Fibroblast of skin of left quadriceps (primary cell): ENCODE measurements at places on chromosomes 2 and 18.

DNA sequence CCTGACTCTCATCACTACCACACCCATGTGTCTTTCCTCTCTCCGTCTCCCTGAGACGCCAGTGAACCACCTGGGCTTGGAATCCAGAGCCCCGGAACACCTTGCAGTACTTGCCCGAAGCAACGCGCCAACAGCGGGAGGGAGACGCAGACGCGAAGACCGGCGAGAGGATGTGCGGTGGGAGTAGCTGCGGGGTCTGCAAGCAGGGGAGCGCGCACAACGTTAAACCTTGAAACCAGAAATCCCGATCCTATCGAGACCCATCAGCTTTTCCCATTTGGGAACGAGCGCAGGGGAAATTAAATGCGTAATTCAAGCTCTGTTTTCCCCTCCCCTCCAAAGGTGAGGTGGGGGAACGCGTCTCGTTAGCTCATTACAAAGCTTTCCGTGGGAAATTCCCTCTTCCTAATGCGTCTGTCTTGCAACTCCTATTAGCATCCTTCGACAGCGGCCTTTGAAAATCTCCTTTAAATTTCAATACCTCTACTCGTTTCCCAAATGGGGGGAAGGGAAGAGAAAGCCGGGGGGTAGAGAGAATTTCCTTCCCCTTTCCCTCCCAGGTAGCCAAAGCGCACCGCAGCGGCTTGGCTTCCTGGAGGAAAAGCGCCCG lies 421 bp upstream of the CNTNAP5 start:
- no peak for DNase-seq

DNA sequence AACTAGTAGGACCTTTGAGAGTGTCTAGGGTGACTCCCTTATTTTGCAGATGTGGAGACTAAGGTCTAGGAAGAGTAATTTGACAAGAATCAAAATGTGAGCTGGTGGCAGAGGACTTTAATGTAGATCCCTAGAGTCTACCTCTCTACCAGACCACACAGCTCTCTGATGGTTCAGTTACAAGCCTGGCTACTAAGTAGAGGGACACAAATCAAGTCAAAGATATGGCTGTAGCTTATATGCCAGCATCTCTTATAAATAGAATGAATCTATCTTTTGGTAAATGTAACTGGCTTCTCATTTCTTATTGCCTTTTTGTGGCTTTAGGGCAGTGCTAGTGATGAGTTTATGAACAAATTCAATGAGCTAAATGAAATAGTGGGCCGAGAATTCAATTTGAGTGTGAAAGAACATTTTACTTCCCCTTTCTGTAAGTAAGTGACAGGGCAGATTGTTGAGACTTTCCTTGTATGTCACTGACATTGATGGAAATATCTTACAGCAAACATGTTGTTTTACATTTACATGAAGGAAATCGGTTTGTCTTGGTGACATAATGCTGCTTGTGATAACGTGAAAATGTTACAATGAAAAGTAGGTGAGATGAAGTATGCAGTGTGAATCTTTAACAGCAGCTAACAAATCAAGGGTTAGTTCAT lies 28.3 kb downstream of the CSRNP3 start:
- no peak for DNase-seq

DNA sequence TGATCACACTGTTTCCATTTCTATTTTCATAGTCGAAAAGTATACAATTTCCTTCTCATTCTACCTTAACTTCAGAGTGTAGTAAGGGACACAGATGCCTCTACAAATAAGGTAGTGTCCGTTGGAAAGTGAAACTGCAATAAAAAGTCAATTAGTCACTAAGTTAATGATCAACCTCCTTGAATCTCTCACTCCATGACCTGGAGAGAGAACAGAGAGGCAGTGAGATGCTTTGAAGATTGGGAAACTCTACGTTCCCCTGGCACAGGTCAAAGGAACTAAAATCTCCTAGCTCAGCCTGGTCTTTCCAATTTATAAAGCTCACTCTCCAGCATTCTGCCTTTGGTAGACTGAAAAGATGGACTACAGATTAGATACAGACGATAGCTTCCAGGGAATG lies 153.8 kb upstream of the ACAA2 start:
- no peak for DNase-seq

GRCh38 chr2:62054029-62054791 lies 141.7 kb upstream of the B3GNT2 start:
- no peak for DNase-seq

DNA sequence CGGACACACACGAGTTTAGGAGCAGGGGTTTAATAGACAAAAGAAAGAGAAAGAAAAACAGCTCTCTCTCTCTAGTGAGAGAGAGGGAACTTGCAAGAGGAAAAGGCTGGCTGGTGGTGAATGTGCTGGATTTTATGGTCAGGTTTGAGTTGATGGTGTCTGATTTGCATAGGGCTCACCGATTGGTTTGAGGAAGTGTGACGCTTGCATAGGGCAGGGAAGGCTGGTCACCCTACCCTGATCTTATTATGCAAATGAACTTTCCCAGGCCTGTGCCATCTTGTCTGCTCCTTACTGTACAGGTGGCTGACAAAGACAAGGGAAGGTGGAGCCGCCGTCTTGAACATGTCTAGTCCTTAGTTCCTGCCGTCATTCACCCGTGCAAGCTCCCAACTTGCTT lies 408.9 kb downstream of the RIT2 start:
- DNase-seq: no peak

GRCh38 chr2:15911686-15912085 lies 28.7 kb upstream of the MYCN start:
- no peak for DNase-seq

GRCh38 chr2:233261819-233262555 lies 10.5 kb downstream of the ATG16L1 start:
- DNase-seq: no peak

DNA sequence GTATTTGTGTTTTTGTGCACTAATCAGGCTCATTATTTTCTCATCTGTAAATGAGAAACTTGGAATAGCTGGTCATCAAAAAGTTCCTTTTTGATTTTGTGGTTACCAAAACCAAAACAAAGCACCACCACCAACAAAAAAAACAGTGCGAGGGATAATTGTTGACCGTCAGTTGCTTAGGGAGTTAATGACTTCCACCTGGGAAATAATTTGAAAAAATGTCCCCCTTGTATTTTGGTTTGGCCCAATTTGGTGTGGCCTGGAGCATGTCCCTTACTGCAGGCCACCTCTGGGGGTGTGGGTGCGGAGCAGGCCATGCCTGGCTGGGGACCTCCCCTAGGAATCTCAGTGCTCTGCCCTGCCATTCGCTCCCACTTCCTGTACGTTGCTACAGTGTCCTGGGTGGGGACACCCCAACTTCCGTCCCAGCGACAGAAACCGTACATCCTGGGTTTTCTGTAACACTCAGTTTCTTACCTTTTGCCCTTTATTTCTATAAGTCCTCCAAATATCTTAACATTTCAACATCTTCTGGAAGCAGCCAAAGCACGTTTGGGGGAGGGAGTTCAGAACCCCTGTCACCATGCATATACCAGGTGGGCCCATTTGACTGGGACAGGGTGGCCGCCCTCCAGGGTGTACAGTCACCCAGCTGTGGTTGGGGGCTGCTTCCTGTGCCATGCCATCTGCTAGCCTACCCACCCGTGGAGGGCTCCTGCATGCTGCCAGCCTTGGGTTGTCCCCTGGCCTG lies 31.3 kb downstream of the NCK2 start:
- no peak for DNase-seq

DNA sequence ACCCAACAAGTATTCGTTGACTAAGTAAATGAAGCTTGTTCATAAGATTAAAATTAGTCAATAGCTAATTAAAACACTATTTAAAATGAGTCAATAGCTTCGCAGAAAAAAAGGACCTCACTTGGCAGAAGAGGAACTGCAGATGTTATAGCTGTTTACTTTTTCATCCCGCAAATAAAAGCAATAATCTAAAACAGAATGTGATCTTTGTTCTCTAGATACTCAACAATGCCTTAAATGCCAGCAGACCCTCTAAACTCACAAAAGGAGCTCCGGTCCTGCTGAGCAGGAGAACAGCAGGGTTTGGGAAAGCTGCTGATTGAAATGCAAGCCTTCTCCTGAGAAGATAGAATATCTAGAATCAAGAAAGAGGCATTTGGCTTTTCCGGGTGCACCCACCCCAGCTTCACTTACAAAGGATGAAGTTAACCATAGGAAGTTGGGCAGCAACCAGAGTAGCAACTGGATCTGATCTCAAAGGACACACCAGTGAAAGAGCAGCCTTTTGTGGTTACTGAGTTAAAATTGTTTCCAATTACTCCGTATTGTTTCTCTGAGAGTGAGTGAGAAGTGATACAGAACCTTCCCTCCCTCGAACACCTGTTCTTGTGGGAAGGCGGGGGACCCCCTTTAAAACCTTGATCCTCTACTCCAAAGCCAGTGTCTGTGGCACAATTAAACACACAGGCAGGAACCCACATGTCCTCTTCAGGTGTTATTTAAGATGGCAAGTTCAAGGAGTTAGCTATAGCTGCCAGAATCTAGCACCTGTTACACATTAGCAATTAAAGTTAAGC lies 6.8 kb downstream of the CCBE1 start:
- no peak for DNase-seq

- no peak for DNase-seq
These were observed 87.9 kb upstream of the ATG16L1 start for GRCh38 chr2:233163486-233164103.

- no peak for DNase-seq
These were observed 3.9 kb downstream of the KCTD1 start for GRCh38 chr18:26544451-26544850.

DNA sequence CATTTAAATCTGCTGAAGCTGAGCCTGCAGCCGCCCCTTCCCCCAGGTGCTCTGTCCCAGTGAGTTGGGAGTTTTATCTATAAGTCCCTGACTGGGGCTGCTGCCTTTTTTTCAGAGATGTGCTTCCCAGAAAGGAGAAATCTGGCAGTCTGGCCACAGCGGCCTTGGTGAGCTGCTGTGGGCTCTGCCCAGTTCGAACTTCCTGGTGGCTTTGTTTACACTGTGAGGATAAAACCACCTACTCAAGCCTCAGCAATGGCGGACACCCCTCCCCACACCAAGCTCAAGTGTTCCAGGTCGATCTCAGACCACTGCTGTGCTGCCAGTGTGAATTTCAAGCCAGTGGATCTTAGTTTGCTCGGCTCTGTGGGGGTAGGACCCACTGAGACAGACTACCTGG lies 97.3 kb downstream of the ACAA2 start:
- no peak for DNase-seq

- DNase-seq: no peak
These were observed 128.9 kb downstream of the WDSUB1 start for GRCh38 chr2:159157361-159158209.

DNA sequence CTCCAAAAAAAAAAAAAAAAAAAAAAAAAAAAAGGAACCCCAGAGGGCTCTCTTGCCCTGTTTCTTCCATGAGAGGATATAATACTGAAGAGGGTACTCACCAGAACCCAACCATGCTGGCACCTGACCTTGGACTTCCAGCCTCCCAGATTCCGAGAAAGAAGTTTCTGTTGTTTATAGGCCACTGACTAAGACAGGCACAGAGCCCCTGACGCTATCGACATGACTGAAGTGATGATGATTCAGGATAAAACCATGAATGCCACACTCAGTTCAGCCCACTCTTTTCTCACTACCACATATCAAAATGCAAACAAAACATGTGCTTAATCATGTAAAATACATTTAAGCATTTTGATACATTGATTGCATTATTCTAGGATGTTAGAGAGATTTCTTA lies 66.1 kb upstream of the CDCA7 start:
- no peak for DNase-seq

DNA sequence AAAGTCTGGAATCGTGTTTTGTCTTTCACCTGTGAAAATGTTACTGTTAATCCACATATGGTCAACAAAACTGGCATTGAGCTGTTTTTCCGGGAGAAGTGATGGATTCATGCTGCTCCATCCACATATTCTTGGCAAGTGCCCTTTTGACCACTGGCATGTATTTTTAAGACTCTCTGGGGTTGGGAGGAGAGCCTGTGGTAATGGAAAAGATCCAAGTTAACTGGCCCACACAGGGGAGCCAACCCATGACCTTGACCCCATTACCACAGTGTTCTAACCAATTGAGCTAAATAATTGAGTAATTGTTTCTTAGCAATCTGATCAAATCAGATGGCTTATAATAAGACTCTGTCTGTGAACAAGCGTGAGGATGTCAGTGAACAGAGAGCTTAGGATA lies 296.2 kb upstream of the NRP2 start:
- no peak for DNase-seq

GRCh38 chr2:215370112-215370965 lies 58.5 kb downstream of the ATIC start:
- DNase-seq: no peak

GRCh38 chr2:141929331-141930252 lies 201.2 kb downstream of the LRP1B start:
- peak; percentile 11 for DNase-seq

DNA sequence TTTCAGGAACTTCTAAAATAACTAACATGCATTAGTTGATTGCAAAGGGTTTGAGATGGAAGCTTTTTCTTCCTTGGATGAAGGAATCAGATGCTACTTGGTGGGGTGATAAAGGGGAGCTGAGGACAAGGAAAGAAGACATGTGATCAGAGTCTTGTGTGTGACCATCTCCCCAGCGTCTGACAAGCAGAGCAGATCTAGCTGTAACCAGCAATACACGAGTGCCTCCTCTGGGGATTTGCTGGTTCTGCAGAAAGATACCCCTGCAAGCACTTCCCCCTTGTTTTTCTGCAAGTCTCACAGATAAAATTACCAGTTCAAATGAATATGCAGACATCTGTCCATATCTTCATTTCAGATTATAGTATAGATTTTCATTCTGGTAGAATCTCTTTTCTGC lies 2.7 kb downstream of the CDH7 start:
- peak; percentile 10 for DNase-seq

GRCh38 chr2:217928324-217929181 lies 74.2 kb downstream of the TNS1 start:
- DNase-seq: no peak

- DNase-seq: no peak
These were observed 41.4 kb downstream of the AOX1 start for GRCh38 chr2:200627110-200627770.

DNA sequence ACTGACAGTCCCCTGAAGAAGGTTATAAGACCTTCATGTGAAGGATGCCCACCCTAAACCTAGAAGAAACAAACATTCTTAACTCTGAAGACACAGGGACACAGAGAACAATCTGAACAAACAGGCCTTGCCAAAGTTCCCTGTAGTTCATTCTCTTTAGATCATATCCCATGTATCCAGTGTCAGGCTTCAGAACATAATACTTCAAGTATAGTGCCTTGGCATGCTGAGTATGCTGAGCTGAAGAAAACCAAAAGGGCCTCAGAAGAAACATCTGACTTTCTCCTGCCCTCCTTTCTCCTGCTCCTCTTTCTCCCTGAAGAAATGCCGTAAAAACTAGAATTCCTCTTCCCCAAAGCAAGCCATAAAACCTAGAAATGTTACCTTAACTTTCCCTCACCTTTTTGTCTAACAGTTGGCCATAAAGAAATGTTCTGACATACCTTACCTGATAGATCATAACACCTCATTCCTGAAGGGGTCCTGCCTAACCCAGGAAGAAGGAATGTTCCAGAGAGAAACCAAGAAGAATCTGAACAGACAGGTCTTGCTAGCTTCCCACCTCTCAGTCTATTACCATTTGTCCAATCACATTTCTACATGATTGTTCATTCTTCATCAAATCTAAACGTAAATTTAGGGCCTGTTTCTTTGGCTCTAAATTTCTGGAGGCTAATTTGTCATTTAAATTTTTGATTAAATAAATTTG lies 160.1 kb upstream of the ZC3H15 start:
- no peak for DNase-seq
